ENCODE measurements at places on chromosomes 1 and 21.

DNA sequence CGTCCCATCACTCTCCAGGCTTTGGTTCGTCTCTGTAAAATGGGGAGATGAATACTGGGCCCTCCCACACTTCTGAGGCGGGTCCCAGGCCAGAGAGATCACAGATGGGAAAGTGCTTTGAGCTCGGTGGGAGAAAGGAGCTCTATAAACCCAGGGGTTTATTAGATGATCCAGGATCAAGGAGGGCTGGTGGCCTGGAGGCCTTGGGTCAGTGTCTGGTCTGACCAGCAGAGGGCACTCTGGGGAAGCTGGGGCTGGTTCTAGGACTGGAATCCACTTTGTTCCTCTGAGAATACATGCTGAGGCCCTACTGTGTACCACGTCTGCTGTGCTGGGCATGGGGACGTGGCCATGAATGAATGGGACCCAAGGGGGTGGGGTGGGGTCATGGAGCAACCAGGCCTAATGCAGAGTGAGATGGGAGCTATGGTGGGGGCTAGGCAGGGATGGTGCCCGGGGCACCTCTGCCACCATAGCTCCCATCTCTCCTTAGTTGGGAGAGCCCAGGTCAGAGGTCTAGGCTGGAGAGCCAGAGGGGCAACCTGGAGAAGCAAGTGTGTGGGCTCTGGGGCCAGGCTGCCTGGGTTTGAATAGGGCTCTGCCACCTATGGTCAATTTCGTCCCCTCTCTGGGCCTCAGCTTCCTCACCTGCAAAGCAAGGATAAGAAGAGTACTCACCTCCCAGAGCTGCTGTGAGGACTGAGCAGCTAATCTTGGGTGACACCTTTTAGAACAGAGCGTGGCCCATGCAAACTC lies 9.0 kb upstream of the FAM131C start:
- DNase-seq: peak; percentile 51

DNA sequence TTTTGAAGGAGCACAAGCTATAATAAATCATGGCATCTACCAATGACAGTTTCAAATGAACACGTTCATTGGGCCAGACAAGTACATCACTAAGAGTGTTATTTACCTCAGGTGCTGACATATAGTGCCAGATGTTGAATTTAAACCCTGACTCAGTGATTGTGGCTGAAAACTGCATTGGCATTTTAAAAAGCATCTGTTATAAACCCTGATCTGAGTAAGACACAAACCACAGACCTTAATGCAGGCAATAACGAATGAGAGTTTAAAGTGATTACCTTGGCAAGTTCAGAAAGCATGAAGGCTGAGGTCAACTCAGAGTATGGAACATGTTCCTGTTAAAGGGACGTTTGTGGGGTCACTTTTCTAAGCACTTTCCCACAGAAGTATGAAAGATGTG lies 865.1 kb upstream of the TMPRSS15 start:
- no peak for DNase-seq

GRCh38 chr1:94783342-94784189 lies 36.6 kb upstream of the SLC44A3 start:
- no peak for DNase-seq

- DNase-seq: no peak
Observed at GRCh38 chr1:155892796-155893195, 18.4 kb downstream of the RIT1 start.

DNA sequence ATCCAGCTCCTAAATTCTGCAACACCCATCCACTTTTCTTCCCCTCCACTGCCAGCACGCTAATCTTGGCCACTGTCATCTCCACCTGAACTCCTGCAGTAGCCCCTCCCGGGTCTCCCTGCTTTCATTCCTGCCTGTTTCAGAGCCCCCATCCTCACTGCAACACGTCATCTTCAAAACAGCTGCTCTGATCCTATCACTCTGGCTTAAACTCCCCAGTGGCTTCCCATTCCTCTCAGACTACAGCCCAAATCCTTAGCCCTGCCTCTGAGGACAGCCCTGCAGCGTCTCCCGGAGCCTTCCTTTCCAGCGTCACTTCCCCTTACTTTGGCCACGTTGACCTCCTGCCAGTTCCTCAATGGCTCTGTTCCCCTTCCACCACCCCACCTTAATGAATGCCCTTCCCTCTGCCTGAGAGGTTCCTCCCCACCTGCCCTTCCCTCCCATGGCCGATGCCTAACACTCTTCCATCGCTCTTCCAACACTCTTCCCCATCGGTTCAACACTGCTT lies 22.9 kb upstream of the IFNAR2 start:
- DNase-seq: no peak

DNA sequence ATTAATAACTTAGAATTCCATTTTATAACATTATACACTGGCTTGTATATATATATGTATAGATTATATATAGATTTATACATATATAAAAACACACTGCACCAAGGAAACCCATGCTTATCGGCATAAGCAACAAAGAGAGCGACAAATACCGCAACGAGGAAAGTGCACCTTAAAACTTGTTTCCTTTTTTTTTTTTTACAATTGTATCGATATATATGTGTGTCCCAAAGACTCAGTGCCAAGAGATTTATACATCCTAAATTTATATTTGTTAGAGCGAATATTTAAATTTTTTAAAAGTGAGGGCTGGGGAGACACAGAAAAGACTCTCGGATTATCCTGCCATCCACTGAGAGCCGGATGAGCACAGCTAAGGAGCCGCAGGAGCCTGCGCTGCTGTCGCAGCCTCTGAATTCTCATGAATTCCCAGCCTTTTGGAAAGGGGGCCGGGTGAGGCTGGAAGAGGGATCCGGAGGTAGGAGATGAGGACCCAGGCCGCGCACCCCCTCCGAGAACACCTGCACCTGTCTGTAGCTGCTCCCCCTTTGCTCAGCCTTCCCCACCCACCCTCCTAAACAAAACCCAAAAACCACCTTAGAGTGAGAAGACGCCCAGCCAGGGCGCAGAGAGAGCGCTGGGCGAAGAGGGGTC lies 5.2 kb downstream of the DMRTA2 start:
- DNase-seq: no peak

DNA sequence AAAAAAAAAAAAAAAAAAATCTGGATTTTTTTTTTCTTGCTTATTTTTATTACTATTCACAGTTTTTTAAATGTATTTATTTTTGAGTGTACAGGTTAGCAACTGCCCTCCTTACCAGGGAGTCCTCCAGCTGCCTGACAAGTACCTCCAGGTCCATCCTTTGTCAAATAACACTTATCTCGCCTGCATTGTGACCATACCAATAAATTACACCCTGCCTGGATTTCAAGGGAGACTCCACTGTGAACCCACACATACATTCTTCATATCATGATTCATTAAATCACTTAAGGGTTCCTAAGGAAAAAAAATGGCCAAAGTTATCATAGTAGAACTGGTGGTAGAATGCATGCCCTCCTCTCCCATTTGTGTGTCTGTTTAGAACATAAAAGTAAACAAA lies 38.4 kb downstream of the EEIG2 start:
- no peak for DNase-seq

DNA sequence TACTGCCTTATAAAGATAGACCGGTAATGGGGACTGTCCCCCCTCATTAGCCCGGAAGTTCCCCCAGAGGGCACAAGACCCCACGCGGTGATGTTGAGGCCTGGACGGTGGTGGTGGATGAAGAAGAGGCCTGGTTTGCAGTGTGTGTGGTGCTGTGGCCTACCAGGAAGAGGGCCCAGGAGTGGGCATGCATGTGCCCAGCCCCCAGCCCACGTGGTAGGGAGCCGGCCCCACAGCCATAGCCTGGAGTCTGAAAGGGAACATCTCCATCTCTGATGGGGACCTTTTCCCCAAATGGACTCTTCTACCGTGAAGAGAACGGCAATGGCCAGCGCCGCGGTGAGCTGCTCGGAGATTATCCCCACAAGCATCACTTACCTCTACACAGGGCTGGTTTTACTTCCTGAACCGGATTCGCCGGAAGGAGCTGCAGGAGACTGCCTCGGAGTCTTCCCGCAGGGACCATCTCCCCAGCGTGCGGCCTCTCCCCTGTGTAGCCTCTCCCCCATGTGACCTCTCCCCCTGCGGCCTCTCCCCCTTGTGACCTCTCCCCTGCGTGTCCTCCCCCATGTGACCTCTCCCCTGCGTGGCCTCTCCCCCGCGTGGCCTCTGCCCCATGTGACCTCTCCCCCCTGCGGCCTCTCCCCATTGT lies 20.6 kb downstream of the RRP1 start:
- no peak for DNase-seq

DNA sequence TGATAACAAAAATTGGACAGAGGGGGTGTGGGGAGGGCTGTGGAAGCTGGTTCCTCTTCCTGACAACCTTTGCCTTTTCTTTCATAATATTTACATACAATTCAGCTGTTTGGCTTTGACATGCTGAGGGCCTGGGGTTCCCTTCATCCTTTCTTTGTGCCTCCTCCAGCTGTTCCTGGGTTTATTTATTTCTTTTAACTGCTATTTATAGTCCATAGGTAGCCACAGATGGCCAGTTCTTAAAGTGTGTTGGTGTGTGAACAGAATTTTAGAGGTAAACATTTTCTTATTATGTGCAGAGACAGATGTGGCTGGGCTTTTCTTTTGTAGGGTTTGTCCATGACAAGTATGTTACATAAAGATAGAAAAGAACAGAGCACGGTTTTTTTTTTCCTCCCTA lies 34.1 kb upstream of the CNIH3 start:
- DNase-seq: no peak

DNA sequence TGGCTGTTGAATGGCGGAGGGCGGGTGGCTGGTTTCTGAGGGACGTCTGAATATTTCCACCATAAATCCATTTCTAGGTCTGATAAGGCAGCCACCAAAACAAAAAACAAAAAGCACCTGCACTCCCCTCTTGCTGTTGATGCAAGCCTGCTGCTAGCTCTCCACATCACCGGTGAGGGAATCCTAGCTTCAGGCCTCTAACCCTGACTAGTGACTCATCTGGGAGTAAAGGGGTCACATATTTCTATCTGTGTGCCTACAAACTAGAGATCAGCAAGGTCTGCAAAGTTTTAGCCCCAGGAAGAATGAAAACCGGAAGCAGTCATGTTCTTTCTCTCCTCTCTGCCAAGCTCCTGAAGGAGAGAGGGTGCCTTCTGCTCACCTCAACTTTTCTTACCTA lies 10.3 kb upstream of the ERMAP start:
- DNase-seq: no peak

Data from SHP77 (cell line).